ENCODE measurements at places on chromosomes 2 and 18.

- DNase-seq, result no peak
Measured at GRCh38 chr2:139924070-139924469, 1143.9 kb upstream of the NXPH2 start.

- no peak for DNase-seq
Measured at GRCh38 chr2:234985608-234986245, 33.9 kb downstream of the SH3BP4 start.

- DNase-seq, result no peak
Measured at GRCh38 chr18:27211569-27211968, 26.5 kb upstream of the CHST9 start.

- DNase-seq, result no peak
Measured at GRCh38 chr2:120624061-120624737, 111.5 kb upstream of the GLI2 start.

DNA sequence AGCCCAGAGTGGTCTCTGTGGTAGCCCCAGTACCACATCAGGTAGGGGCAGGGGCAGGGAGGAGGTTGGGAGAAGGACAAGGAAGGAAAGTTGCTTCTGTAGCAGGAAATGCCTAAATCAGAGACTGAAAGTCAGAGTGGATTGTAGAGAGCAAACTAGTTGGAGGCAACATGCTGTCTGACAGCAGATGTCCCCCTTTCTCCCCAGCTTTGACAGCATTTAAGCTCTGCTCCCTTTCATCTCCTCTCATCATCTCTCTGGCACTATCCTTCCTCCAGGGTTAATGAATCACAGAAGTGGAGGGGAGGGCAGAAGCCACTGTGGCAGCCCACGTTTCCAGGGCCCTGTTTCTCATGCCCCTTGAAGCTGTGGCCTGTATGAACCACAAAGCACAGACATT is 50.4 kb downstream of the BOD1L2 start:
- DNase-seq, result no peak

DNA sequence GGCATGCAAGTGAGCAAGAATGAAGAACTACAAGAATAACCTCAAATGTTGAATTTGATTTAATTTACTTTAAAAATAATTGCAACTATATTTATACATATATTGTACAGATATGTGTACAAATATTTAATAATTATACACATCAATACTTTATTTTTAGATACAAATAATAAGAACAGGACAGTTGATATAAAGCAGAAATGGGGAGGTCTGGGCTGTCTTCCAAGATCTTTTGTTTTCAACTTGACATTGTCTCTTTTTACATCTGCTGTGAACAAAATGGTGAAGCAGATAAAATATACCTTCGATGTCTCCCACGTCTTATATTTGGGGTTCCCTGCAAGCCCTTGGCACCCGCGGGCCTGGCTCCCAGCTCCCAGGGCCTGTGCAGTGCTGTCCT is 231.3 kb upstream of the RBBP8 start:
- DNase-seq, result no peak

- DNase-seq, result peak; percentile 20
Measured at GRCh38 chr2:202376460-202377206, 506 bp downstream of the BMPR2 start.

GRCh38 chr2:203612246-203612645 is 77.1 kb upstream of the RAPH1 start:
- DNase-seq, result no peak

DNA sequence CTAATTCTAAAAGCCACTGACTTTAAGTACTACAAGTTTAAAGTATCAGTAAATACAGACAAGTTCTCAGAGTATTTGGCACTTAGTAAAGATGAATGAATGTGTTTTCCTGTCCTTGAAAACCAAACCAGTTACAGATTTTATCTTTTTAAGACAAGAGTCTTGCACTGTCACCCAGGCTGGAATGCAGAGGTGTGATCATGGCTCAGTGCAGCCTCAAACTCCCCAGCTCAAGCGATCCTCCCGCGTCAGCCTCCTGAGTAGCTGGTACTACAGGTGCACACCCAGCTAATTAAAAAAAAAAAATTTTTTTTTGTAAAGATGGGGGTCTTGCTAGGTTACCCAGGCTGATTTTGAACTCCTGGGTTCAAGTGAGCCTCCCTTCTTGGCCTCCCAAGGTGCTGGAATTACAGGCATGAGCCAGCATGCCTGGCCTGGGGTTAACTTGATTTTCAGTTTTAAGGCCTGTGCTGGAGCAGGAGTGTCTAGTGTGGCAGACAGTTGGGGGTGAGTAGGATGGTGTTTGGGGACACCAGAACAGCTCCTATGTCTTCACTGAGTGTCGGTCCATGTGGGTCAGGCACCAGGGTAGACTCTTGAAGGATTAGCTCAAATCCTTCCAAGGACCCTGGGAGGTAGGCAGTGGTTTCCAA is 9.7 kb downstream of the RPS7 start:
- no peak for DNase-seq

Measured in hematopoietic multipotent progenitor cell treated with erythropoietin and hydrocortisone succinate and interleukin-3 and kit ligand, for 15 days (in vitro differentiated cells).